AG04450 (cell line): ENCODE measurements at places on chromosomes 2 and 18. TPM values are rescaled to one million over a fixed set of nuclear protein-coding genes. Genes with fewer than 3 reads are reported as not detected.

- no peak for DNase-seq
These were observed 132.2 kb upstream of the GULP1 start for GRCh38 chr2:188159484-188159883.

DNA sequence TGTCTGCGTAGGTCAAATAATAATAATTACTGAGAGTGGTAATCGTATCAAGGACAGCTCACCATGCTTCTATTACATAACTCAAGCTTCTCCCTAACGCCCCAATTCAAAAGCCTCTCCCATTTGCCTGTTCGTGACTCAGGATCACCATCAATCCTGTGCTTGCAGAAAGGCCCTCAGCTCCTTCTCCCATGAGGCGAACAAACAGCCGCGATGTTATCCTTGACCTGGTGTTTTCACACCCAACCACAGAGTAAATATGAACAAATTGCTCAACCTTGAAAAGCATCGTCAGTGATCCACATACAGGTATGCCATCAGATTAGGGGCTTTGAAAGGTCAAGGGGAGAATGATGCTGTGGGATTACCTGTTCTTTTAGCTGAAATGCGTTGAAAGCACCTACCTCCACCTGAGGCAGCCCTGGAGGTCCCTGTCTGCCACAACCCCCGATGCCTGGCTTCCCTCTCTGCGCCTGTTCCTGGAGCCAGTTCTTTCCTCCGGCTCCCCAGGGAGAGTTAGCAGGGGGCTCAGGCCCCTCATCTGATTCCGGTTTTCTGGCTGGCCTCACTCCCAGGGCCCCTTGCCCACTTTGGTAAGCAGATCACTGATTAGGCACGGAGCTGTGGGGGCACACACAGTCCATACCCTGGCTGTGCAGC is 39.1 kb upstream of the ODC1 start:
- DNase-seq = no peak

DNA sequence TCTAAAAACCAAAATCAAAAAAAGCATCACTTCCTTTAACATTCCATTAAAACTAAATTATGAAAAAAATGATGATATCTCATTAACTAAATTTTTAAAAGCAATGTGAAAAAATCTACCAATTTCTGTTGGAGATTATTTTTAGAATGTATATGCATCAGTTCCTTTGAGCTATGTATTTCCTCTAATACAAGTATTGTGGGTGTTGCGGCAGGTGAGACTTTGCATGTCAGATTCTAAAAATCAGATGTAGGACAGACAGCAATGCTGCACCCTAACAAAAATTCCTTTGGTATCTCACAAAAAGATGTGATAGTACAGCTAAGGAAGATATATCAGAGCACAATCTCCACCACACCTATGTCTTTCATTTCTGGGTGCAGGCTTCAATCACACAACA is 6.8 kb downstream of the MBD2 start:
- no peak for DNase-seq

DNA sequence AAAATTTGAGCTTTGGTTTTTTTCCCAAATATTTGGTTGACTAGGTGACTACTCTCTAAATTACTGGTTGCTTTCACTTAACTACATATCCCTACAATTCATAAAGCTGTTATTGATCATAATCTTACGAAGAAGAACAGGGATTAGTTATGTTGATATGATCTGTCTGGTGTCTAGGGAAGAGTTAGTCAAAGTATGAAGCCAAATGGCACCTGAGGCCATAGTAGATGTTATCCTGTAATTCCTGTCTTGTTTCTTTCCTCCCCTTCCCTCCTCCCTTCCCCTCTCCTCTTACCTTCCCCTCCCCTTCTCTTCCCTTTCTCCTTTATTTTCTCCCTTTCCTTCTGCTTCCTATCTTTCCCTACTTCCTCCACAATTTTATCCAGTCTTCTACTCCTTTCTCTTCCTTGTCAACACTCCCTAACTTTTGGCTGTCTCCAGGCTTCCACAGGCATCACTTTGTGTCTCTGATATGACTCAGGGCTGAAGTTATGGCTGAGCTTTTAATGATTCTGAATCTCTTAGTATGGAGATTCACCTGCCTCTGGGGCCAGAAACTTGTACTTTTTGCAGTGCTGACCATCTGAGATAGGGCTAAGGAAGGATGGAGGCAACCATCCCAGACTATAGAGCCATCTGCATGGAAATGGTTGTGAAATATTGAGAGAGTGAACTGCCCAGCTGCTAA is 149.9 kb upstream of the TCF4 start:
- no peak for DNase-seq

DNA sequence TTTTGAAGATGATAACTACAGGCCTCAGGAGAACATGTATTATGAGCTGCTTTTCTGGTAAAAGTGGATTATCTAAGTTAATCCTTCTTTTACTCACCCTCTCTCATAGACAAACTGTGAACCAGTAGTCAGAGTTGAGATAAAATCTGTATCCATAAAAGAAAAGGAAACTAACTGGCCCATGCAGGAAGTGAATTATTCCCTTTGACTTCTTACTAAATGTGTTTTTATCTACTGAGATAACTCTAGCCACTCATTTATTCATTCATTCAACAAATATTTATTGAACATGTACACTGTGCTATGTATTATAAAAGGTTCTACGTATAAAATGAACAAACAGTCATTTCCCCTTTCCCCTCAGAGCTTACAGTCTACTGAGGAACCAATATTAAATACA is 10.0 kb downstream of the WDR35 start:
- DNase-seq = no peak

DNA sequence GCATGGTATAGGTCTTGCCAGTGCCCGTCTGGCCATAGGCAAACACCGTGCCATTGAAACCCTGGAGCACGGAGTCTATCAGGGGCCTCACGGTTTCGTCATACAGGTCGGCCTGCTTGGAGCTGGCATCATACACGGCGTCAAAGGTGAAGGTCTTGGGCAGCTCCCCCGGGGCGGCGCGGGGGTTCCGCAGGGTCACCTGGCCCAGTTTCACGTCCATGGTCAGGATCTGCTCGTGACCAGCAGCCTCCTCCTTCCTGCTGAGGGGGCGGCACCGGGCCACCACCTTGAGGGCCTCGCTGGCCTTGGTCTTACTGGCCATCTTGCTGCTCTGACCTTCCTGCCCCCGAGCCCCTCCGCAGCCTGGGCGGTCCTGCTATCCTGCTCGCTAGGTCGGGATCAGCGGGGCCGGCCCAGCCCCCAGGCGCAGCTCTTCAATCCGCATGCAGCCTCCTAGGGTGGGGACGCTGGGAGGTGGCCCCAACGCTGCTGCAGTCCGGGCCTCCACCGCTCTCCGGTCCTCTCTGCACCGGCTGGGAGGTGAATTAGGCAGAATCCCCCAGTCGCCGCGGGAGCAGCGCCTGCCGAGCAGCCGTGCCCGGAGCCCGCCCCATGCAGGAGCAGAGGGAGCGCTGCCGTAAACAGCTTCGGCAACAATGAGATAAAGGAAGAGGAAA is 563 bp downstream of the KIF3C start:
- DNase-seq = no peak

- no peak for DNase-seq
These were observed 435.7 kb upstream of the SETBP1 start for GRCh38 chr18:44245019-44245418.

DNA sequence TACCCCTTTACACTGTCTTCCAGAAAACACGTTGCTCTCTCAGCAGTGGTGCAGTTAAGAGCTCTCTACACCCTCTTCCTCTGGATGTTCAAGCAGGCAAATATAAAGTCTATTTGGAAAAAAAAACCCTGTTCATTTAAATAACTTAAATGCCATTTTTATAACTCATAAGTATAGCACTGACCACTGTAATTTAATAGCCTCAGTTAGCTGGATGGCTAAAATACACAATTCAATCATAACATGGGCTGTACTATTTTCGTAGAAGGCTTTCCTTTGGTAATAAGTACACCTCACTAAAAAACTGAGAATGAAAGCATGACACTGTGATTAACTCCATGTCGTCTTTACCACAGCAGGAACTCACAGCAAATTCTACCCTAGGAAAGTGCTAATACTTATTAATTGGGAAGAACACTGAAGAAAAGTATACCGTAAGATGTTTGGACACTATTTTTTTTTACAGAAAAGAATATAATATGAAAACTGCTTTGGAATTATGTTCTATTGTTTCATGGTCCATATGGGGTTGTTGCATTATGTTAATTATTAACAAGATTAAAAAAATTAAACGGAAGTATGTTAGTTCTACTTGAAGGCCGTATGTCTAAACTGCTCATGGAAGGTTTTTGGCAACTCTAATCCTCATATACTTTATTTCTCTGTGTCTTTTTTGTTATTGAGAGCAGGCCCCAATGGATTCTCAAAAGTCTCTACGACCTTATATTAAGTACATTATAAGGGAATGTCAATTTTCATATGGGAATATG is 269.1 kb downstream of the ZNF385B start:
- peak; percentile 44 for DNase-seq

DNA sequence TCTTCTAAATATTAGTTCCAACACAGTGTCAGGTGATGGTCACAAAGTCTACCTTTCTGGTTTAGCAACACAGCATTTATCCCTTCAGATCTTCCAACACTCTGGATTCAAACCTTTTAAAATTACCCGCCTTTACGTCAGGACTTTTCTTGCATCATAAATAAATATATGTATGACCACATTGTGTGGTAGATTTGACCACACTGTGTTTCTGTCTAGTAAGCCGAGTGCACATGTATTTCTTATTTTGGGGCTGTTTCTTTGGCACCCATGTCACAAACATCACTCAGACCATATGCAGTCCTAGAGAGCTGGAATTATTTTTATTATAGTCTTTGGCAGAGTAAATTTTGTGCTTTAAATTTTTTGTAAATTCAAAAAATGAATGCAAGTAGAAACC is 172.1 kb downstream of the ANKRD44 start:
- no peak for DNase-seq

GRCh38 chr2:26610504-26611335 is 30.4 kb downstream of the CIB4 start:
- no peak for DNase-seq

DNA sequence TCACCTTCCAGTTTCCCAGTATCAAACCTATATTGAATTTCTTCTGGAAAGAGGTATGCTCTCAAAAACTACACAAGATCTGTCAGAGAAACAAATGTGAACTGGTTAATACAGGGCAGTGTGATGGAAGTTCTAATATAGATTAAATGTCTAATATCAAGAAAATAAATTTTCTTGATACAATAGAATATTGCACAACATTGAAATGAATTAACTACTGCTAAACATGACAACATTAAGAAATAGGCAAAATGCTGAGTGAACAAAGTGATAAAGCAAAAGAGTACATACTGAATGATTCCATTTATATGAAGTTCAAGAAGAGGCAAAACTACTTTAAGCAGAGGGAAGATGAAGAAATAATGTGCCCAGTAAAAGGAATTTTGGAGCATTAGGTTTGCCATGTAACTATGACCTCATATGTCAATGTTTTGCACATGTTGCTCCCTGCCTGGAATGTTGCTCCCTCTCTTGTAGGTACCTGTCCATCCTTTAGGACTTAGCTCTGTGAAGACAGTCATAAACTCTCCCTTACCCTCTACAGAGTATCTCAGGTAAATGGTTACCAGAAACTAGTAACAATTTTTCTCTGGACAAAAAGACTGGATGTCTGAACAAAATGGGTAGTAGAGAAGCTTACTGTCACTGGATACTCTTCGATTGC is 339.0 kb downstream of the RAD51AP2 start:
- DNase-seq = no peak

GRCh38 chr18:41690332-41691127 is 264.5 kb upstream of the PIK3C3 start:
- no peak for DNase-seq

GRCh38 chr2:201127152-201127511 is 11.2 kb downstream of the CFLAR start:
- DNase-seq = no peak

DNA sequence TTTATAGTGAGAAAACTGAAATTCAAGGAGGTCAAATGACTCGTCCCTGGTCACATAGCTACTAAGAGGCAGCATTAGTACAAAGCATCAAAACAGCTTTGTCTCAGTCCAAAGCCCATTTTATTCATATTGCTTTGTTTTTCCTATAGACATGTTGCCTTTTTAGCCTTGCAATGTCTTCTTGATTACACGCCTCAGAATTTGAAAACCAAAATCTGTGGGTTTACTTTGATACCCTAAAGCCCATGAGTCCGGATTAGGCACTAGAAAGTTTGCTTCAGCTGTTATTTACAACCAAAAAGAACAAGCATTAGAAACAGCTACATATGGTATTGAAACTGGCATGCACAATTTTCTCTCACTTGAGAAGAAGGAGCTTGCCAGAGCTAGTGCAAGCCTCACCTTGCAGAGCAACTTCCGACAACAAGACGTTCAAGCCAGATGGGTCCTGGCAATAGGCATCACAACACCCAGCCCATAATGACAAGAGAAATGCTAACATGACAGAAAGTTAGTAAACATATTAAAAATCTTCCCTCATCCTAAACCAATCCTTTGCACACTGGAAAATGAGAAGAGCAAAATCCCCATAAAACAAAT is 276.8 kb downstream of the RIT2 start:
- DNase-seq = no peak

- no peak for DNase-seq
These were observed 383.2 kb upstream of the SLC14A2 start for GRCh38 chr18:45232061-45232460.

- no peak for DNase-seq
These were observed 14.9 kb upstream of the HPCAL1 start for GRCh38 chr2:10287761-10288160.

GRCh38 chr2:223000872-223001796 is 50.9 kb upstream of the KCNE4 start:
- no peak for DNase-seq

DNA sequence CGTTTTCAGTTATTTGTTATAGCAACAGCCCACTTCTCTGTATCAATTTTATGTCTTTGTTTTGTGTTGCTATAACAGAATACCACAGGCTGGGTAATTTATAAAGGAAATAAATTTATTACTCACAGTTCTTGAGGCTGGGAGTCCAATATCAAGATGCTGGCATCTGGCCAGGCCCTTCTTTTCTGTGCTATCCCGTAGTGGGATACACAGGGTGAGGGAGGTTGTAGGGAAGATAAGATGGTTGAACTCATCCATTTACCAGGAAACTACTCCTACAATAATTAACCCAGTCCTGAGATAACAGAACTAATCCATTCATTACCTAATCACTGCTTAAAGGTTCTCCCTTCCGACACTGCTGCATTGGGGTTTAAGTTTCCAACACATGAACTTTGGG is 220.7 kb downstream of the TPGS2 start:
- no peak for DNase-seq

GRCh38 chr18:50240080-50240563 is 26.2 kb downstream of the CFAP53 start:
- DNase-seq = no peak

- no peak for DNase-seq
These were observed 168.9 kb upstream of the SERPINE2 start for GRCh38 chr2:224208007-224208406.

GRCh38 chr2:68806511-68807109 is 64.6 kb downstream of the BMP10 start:
- peak; percentile 41 for DNase-seq

AGXT gene
- polyA plus RNA-seq = not detected in 2 replicates

ADD2 gene
- polyA plus RNA-seq = 0.12 TPM in 1 of 2 replicates, not detected in the other

PTPRN gene
- 11.7 and 15.1 TPM in 2 replicates for polyA plus RNA-seq

MRPS9 gene
- polyA plus RNA-seq = 27.5 and 36.1 TPM in 2 replicates

TMEM17 gene
- polyA plus RNA-seq = 2.1 and 2.5 TPM in 2 replicates

HNMT gene
- 36.2 and 47.0 TPM in 2 replicates for polyA plus RNA-seq

ACAA2 gene
- 33.8 and 34.7 TPM in 2 replicates for polyA plus RNA-seq

IL1A gene
- 0.51 and 0.55 TPM in 2 replicates for polyA plus RNA-seq

NETO1 gene
- 0.43 and 0.55 TPM in 2 replicates for polyA plus RNA-seq

RBMS1 gene
- 89.4 and 107 TPM in 2 replicates for polyA plus RNA-seq

EGR4 gene
- not detected in 2 replicates for polyA plus RNA-seq

STPG4 gene
- 0.05 and 0.14 TPM in 2 replicates for polyA plus RNA-seq

ECEL1 gene
- not detected in 2 replicates for polyA plus RNA-seq

HOXD3 gene
- not detected in 2 replicates for polyA plus RNA-seq

OBSL1 gene
- 35.5 and 46.8 TPM in 2 replicates for polyA plus RNA-seq
